Glomerular endothelial cell (primary cell): ENCODE measurements at places on chromosomes 7 and 10. TPM values are rescaled to one million over a fixed set of nuclear protein-coding genes. Genes with fewer than 3 reads are reported as not detected.

The HTR5A gene
- not detected in 2 replicates for total RNA-seq

GRCh38 chr10:129472696-129473555, 5.9 kb downstream of the MGMT start:
- DNase-seq = no peak

- no peak for DNase-seq
These were observed 562.4 kb upstream of the AUTS2 start for GRCh38 chr7:69035826-69036225.

The BTBD16 gene
- 0.47 TPM in 1 of 2 replicates, not detected in the other for total RNA-seq

- DNase-seq = no peak
These were observed 3.7 kb downstream of the PURB start for GRCh38 chr7:44881610-44882009.

DNA sequence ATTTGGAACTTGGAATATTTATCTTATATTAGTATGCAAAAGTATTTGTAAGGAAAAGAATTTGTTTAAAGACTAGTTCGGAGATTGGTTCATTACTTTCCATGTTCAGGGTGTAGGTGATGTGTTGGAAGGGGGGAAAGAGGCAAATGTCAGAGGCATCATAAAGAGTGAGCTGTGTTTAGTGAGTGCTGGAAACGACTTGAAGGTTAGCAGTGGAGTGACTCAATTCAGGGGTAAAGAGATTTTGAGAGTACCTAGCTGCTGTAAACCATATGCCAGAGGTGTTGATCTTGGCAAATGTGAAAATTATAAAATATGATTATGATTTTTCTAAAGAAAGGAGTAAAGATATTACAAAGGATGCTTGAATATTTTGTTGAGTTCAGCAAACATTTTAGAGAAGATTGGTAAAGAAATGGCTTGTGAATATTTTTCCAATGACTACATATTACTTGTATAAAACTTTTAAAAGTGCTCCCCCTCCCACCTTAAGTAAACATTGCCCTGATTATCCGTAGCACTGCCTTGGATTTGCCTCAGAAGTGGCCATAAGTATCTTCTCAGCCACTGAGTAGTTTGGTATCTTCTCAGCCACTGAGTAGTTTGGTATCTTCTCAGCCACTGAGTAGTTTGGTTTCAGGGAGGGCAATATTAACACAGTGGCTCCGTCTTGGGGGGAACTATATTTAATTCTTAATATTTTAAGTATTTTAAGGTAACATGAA, 51.5 kb downstream of the ZNRF2 start:
- DNase-seq = no peak

- DNase-seq = no peak
These were observed 1164.0 kb upstream of the CELF2 start for GRCh38 chr10:9853405-9854355.

The SLC12A9 gene
- total RNA-seq = 30.2 and 31.9 TPM in 2 replicates

The PRSS1 gene
- not detected in 2 replicates for total RNA-seq

- no peak for DNase-seq
These were observed 87.7 kb upstream of the PRKCQ start for GRCh38 chr10:6667679-6668270.

GRCh38 chr7:135285547-135286233, 52.1 kb downstream of the STRA8 start:
- DNase-seq = no peak

DNA sequence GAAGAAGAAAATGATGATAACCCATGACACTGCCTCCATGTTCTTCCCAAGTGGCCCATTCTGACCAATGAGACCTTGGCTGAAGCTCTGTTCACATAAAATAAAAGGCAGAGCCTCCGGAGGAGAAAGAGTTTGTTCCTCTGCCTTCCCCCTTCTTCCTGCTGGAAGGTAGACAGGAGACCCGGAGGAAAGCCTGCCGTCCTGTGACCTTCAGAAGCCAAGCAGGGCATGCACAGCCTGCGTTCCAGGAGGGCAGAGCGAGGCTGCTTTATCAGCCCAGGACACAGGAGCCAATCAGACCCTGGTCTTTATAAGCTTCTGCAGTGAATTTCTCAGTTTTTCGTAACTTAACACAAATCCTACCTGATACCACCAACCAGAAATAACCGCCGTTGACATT, 8.6 kb upstream of the GRID1 start:
- DNase-seq = no peak

DNA sequence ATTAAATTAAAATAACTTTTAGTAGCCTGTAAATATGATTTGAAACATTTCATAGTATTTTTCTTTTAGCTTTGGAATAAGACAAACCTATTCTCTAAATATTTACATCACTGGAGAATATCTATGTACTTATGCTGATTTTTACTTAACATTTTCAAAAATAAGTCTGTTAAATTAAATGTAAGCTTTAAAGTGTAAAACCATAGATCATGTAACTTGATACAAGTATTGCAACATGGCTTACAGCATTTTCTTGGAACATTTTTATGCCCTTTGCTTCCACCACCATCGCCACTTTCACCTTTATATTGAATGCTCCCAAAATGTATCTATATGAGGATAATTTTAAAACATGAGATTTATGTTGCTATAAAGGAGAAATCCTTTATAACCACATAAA, 427.1 kb downstream of the GFRA1 start:
- no peak for DNase-seq

DNA sequence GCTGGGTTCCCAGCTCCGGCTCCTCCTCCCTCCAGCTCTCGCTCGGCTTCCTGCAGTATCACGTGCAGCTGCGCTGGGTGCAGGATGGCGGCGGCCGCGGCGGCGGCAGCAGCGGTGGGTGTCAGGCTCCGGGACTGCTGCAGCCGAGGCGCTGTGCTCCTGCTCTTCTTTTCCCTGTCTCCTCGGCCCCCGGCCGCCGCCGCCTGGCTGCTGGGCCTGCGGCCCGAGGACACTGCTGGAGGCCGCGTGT, at the start of gene CNNM1:
TSS of gene CNNM1 (plus strand) at position 53 of the 250 bp plus-strand sequence. CDS start at position 85, 32 bp downstream.
- no peak for DNase-seq

DNA sequence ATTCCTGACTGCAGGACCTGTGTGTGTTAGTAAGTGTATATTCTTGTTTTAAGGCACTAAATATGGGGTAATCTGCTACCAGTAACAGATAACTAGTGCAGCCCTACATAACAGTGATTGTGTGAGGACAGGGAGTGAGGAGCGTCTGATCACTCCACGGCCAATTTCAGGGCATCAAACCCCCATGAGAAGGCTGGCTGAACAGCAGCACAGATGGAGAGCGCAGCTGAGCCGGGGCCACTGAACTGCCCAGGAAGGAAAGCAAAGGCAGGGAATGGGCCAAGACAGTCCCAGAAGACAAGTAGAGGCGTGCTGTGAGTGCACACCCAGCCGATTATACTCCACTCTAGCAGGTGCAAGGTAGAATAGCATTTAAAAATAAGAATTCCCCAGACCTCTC, 157.1 kb upstream of the CHST15 start:
- DNase-seq = no peak

The TMEM236 gene
- total RNA-seq = 0.18 and 0.48 TPM in 2 replicates

- no peak for DNase-seq
These were observed 116.7 kb downstream of the TCF7L2 start for GRCh38 chr10:113066561-113067312.

GRCh38 chr10:52677086-52677485, 95.5 kb downstream of the MBL2 start:
- no peak for DNase-seq

DNA sequence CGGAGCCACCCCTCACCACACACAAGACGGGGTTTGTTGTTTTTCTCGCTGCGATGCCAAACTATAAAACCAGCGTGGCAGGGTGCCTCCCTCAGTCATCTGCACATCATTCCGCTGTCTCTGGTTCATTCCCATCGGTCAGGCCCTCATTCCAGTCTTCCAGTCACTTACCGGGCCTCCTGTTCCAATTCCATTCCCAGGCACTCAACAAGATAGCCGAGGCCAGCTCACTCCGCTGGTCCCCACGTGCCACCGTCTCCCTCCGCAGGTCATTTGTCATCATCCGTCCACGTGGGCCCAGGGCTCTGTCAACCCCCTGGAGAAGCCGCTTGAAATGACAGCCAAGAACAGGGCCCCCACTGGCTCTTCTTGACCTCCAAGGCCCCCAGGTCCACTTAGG, 6.1 kb upstream of the TMEM184A start:
- no peak for DNase-seq

The WEE2 gene
- not detected in 2 replicates for total RNA-seq

GRCh38 chr10:80580638-80581468, 43.2 kb downstream of the SH2D4B start:
- no peak for DNase-seq

GRCh38 chr7:33452805-33453502, 323.6 kb downstream of the BBS9 start:
- no peak for DNase-seq

DNA sequence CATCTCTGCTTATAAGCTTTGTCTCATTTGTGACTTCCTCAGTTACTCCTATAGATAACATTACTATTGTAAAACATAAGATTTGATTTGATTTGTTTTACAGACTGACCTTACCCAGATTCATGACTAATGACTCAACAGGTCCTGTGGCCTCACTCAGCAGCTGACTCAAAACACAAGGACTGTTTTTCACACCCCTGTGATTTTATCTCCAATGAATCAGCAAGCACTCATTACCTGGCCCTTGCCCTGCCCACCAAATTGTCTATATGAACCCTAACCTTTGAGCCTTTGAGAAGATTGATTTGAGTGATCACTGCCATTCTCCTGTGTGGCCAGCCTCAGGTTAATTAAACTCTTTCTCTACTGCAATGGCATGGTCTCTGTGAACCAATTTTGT, 1064.6 kb upstream of the LRRTM3 start:
- DNase-seq = no peak

- no peak for DNase-seq
These were observed 981 bp upstream of the CRYGN start for GRCh38 chr7:151440799-151441445.

The VSTM4 gene
- total RNA-seq = 0.15 and 0.35 TPM in 2 replicates

The ZNF716 gene
- not detected in 2 replicates for total RNA-seq

DNA sequence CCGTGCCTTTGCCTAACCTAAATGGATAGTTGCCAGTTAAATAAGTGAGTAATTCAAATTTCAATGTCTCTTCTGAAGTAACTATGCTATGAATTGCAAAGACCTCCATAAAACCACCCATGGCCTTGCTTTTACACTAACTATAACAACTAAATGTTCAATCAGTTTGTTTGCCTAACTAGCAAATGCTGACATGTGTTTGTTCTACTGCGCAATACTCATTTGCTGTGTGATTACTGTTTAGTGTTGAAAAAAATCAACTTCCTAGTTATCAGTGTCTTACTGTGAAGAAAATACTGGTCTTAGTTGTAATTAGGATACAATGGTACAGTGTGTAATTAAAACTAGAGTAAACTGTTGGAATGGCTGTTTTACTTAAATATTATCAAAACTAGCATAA, 47.3 kb upstream of the GATAD1 start:
- DNase-seq = no peak

The UPK3BL2 gene
- 9.7 and 11.7 TPM in 2 replicates for total RNA-seq

- no peak for DNase-seq
These were observed 8.1 kb upstream of the CUZD1 start for GRCh38 chr10:122853665-122854313.

DNA sequence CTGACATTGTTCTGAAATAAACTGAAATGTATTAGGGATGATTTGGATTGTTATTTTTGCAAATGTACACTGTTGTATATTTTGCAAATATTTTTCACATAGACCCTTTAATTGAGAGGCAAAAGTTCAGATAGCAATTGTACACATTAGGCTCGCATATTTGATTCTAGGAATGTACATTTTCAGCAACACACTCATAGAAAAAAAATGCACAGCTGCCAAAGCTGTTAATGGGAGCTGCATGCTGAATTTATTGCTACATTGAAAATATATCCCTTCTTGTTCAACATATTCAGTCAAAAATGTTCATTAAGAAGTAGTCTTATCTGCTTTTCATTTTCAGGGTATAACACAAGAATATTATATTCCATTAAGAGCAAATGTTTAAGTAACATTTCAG, 512.9 kb downstream of the ATRNL1 start:
- DNase-seq = no peak

DNA sequence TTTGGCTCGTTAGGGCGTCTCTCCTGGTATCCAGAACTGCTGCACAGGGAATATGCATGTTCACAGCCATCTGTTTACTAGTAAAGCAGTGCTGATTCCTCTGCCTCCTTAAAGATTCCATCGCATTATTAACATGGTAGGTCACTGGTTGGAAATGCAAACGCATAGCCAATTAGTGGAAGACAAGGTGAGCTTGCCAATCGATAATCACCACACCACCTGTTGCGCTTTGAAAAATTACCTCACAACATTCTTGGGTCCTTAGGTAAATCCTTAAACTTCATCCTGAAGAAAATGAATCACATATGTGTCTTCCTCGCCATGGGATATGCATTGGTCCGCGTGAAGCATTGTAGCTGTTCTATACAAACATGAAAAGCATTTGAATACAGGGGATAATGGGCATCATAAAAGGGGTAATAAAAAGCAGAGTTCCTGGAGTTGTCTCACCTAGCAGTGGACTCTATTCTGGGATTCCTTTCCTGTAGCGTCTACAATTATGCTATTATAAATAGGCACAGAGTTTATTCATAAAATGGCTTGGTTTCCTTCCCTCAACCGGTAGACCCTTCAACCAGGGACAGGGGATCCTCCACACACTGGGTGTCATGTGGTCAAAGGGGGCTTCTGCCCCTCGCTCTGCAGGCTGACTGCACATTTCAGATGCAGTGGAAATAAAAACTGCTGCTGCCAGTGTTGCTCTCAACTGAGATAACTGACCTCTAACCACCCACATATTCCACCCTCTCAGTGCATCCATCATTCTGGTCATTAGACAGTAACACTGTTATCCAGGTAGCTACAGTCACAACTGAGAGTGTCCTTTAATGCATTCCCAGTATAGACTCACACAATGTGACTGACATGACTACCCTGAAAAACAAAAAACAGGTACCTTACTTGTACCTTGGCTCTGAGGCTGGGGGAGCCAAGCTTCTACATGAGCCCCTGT, 389.2 kb upstream of the NFE2L3 start:
- no peak for DNase-seq

The DNAJB6 gene
- 125 and 163 TPM in 2 replicates for total RNA-seq

The TLX1 gene
- total RNA-seq = not detected in 2 replicates

The HOXA5 gene
- total RNA-seq = 23.5 and 34.5 TPM in 2 replicates

The GDF10 gene
- total RNA-seq = not detected in 2 replicates

- DNase-seq = no peak
These were observed 11.9 kb upstream of the ZMIZ1 start for GRCh38 chr10:79056736-79057391.
